ENCODE measurements at places on chromosomes 6 and 20. TPM values are rescaled to one million over a fixed set of nuclear protein-coding genes. Genes with fewer than 3 reads are reported as not detected.

DNA sequence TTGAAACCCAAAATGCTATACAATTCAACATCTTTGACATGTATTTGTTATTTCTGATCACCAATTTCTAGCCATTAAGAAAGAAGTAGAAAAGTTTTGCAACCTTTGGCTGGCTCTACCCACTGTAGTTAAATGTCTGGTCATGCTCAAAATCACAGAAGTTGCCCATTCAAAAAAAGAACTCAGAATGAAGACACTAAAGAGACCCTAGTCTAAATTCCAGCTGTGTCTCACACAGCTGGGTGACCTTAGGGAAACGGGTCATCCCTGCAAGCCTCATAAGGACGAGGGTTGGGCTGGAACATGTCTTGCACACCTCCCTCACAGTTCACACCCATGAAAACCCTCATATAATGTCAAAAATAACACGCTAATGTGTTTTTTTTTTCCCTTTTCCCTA lies 10.3 kb downstream of the FOXQ1 start:
- no peak for DNase-seq

GRCh38 chr6:46015119-46015968 lies at the start of gene CLIC5:
Gene CLIC5, minus strand, starts transcription at chr6:46015860. Its CDS starts 318 bp downstream, at chr6:46015542.
- DNase-seq: no peak

DNA sequence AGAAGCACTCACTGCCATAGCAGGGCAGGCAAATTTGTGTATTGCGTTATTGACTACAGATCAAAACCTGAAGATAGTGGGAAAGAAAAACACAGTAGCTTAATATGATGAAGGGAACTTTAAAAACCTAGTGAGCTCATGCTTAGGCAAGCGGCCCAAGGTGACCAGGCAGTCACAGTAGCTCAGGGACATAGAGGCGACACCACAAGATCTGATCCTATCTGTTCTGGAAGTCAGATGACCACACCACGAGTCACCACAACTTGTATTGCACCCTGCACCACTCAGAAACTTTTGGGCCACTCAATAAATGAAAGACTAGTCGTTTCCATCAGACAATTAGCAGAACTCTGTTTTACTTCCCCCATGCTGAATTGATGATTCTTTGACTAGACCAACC lies 4.9 kb downstream of the CLIC5 start:
- no peak for DNase-seq

DNA sequence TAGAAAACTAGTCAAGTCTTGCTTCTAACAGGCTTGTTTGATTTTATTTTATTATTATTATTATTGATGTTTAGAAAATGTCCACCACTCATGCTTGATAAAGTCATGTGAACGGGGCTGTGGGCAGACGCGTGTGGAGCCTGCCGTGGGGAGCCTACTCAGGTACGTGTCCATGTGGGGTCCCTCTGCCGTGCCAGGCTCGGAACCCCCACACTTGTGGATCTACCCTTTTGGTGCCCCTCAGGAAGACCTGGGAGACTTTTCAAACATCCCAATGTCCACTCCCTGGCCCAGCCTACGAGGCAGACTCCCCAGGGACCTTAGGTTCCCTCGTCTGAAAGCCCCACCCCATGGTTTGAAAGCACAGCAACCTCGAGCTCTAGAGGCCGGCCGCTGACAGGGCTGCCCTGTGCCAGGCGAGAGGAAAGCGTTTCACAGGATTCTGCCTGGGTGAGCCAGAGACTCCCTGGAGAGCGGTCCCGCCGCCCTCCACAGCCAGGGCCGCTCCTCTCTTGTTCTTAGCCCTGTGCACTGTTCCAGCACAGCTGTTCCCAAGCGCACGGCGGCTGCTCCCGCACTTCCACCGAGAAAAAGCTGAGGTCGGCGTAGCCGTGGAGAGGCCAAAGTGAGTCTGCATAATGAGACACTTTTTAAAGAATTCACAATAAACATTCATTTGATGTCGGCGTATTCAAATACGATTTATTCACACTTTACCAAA lies 249.7 kb downstream of the TTLL2 start:
- no peak for DNase-seq

The NTSR1 gene
- polyA plus RNA-seq: 2.0 TPM

GRCh38 chr6:159053781-159054398 lies 9.1 kb upstream of the TAGAP start:
- no peak for DNase-seq

DNA sequence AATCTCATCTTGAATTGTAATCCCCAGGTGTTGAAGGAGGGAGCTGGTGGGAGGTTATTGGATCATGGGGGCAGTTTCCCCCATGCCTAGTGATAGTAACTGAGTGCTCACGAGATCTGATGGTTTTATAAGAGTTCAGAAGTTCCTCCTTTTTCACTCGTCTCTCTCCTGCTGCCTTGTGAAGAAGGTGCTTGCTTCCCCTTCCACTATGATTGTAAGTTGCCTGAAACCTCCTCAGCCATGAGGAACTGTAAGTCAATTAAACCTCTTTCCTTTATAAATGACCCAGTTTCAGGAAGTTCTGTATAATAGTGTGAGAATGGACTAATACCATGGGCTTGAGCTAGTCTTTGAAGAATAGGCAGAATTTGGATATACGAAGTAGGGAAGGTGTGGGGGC lies 113.9 kb downstream of the RIN2 start:
- DNase-seq: no peak

DNA sequence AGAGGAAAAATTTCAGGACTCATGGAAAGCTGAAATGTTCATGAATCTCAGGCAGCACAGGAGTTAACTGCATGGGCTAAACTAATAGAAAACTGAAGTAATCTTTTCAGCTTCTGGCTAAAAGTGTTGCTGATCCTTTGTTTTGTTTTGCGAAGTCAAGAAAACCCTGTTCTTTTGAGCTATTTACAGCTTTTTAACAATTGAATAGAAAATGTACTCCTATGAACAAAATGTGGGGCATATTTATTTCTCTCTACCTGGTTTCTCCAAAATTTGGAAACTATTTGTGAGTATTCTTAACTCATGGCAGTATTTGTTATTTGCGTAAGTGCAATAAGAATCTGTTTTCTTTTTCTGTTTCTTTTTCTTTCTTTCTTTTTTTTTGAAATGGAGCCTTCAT lies 818.8 kb upstream of the CITED2 start:
- DNase-seq: no peak

The CLVS2 gene
- 0.10 TPM for polyA plus RNA-seq

DNA sequence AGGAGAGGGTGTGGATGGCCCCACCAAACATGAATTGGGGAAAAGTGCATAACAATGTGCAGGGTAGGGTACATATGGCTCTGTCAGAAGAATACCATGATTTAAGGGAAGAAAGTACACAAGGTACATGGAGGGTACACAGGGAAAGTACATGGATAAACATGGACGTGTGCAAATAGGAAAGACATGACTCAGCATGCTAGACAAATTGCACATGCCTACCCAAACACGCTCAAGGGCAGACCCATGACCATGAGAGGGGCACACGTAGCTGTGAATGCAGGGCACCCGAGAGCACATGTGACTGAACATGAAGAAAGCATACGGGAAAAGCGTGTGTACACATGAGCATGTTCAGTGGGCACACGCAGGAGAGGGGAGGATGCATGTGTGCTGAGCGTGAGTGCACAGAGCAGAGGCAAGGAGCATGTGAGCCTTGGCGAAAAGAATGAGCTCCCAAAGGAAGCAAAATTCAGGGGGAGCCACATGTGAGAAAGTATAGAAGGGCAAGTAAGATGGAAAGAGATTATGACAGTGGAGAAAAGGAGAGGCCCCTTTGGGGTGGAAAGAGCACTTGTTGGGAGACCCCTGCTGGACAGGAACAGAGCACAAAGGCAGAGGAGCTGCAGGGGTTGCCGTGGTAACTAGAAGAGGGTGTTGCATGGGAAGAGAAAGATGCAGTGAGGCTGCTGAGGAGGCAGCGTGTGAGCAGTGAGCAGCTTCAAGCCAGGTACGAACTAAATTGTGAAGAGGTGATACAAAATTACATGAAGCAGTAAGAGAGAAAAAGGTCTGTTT lies 17.8 kb downstream of the OR2H2 start:
- no peak for DNase-seq

GRCh38 chr20:44407402-44408184 lies 52.1 kb downstream of the HNF4A start:
- no peak for DNase-seq

- no peak for DNase-seq
Observed at GRCh38 chr20:50423758-50424157, 86.4 kb upstream of the PTPN1 start.
